ENCODE measurements at places on chromosomes 1 and 21.

DNA sequence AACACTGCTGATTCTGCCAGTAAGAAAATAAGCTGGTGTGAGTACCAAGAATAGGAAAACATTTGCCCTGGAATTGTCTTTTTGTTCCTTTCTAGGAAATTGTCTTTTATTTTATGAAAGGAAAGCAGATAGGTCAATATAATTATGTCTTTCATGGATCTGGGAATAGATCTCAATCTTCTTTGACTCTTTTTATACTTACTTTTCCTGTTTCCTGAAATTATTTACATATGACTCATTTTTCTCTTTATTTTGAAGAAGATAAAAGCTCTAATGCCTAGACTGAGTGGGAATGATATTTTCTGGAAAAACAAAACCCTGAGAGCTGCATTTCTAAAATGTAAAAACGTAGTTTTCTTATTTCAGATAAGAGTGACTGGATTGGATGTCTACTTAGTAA lies 100.1 kb downstream of the MAN1A2 start:
- DNase-seq, result no peak

- no peak for DNase-seq
Measured at GRCh38 chr1:22808676-22809483, 98.2 kb downstream of the EPHB2 start.

DNA sequence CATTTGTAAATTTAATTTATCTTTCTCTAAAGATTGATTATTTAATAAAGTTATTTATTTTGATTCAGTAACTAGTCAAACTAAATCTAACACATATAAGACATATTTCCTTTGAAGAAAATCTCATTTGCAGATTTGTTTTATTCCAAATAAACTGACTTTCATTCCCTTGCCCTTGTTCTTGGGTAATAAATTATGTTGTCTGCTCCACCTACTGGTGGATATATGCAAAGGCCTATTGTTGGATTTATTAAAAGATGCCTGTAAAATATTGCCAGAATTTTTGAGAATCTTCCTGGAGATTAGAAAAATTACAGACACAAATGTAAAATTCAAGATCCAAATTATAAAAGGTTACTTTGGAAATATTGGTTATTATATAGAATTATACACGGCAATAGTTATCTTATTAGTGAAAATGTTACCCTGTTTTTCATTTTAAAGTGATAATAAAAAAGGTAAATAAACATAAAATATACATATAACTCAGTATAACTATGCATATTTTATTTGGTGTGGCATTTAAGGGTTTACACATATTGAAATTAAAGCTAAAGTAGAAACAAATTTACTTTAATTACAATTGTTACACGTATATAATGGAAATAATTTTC lies 116.1 kb downstream of the SPATA17 start:
- DNase-seq, result peak; percentile 26

DNA sequence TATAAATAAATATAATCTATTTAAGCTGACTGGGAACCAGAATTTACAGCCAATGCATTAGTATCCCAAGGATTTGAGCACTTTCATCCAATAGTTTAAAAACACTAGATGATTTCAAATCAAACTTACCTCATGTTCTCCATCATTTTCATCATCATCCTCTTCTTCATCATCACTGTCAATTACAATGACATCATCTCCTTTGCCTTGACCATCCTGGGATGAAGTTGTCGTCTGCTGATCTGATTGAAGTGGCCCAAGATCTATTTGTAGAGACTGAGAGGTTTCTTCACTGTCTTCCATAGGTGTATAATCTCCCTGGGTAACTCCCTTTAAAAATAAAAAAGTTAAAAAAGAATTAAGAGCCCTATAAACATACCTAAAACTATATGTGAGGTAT lies 47.7 kb downstream of the TPR start:
- no peak for DNase-seq

GRCh38 chr1:89602871-89603404 lies 30.0 kb upstream of the LRRC8C start:
- DNase-seq, result no peak

GRCh38 chr1:228272331-228272791 lies 64.5 kb downstream of the OBSCN start:
- no peak for DNase-seq

DNA sequence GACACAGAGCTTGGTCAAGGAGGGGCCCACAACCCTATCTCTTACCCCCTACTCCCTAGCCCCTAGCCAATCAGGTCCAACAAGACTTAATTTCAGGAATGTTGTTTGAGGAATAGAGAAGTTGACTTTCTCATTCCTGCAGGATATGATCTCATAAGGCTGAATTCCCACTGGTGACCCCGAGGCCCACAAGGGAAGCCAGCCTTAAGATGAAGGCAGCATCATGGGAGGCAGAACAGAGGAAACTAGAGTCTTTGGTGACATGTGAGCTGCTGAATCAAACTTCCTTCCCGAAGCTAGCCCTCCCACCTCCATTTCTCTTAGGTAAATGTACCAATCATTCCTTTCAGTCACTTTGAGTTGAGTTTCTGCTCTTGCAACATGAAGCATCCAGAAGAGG lies 9.1 kb upstream of the PDIK1L start:
- DNase-seq, result no peak

GRCh38 chr1:151273924-151274466 lies 8.1 kb upstream of the ZNF687 start:
- DNase-seq, result no peak

- DNase-seq, result no peak
Measured at GRCh38 chr1:55131801-55132200, 83.4 kb downstream of the USP24 start.
